Daoy (cell line): ENCODE measurements at places on chromosomes 12 and 14. TPM values are rescaled to one million over a fixed set of nuclear protein-coding genes. Genes with fewer than 3 reads are reported as not detected.

GRCh38 chr12:11719678-11720099 lies 70.2 kb downstream of the ETV6 start:
- DNase-seq, result peak; percentile 94

GRCh38 chr14:100648474-100649172 lies 61.4 kb upstream of the BEGAIN start:
- DNase-seq, result no peak

DNA sequence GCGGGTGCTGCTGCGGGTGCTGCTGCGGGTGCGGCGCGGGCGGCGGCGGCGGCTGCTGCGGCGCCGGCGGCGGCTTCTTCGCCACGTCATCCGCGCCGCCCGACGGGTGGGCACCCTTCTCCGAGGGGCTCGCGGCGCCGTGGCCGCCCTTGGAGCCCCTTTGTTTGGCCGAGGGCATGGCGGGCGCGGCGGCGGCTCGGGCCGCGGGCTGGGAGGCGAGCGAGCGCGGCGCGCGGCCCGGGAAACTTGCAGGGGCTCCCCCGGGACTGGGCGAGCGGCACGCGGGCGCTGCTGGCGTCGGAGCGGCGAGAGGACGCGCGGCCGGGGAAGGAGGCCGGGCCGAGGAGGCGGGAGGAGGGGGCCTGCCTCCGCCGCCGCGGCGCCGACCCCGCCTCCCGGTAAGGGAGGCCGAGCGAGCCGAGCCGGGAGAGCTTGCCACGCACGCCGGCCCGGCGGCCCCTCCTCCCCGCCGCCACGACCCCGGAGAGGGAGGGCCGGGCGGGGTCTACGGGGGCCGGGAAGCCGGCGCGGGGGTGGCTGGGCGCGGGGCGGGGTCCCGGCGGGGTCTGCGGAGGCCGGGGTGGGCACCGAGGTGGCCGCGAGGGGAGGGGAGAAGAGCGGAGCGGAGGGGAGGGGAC lies at the start of gene CKAP4:
TSS of gene CKAP4 (minus strand) at position 347 of the 638 bp plus-strand sequence. CDS start at position 178, 169 bp downstream.
- peak; percentile 89 for DNase-seq

DNA sequence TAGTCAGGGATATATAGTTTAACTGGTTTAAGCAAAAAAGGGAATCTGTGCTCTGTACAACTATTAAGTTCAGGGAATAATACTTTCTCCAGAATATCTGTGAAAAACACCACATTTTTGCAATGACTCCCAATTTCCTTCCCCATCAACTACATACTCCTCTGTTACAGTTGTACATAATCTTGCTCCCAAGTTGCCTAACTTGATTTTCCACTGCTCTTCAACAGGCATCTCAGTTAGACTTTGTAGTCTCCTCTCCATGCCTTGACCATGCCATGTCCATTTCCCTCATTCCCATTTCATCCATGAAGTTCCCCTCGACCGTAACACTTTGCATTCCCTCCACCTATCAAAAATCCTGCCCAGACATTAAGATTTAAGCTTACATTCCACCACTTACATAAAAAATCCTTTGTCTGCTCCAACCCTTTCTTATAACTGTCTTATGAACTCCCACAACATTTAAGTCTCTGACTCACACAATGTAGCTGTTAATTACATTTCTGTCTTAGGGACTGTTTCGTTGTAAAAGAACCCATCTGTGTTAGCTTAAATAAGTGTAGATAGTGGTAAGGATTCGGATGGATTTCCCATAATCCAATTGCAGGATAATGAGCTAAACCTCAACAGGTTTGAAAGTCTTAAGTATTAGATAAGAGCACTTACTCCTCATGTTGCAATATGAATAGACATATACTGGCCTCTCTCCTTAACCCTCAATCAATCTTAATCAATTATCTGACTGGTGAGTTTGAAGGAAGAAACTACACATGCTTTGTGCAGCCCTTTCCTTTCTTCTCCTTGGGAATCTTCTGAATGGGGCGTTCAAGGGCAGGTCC lies 156.5 kb downstream of the PAWR start:
- DNase-seq, result no peak

DNA sequence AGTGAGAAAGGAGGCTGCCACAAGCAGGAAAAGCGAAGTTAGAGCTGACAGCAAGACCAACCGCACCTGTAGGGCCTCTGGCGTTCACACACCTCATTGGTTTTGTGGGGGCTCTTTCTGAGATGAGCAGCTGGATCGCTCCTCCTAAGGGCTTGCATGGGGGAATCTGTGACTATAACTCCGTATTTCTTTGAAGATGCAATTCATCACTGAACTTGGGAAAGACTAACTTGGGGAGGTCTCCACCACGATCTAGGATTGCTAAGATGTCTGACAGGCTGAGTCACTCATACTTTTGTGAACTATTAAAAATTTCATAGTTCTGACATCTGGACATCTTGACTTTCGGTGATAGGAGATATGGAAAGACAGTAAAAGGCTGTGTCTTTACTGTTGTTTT lies 173.6 kb downstream of the ETV6 start:
- DNase-seq, result peak; percentile 19

- no peak for DNase-seq
Measured at GRCh38 chr14:91961297-91962220, 14.1 kb upstream of the FBLN5 start.

The GAS2L3 gene
- 38.0 and 62.8 TPM in 2 replicates for total RNA-seq
